Lung microvascular endothelial cell (primary cell): ENCODE measurements at places on chromosomes 6 and 20.

DNA sequence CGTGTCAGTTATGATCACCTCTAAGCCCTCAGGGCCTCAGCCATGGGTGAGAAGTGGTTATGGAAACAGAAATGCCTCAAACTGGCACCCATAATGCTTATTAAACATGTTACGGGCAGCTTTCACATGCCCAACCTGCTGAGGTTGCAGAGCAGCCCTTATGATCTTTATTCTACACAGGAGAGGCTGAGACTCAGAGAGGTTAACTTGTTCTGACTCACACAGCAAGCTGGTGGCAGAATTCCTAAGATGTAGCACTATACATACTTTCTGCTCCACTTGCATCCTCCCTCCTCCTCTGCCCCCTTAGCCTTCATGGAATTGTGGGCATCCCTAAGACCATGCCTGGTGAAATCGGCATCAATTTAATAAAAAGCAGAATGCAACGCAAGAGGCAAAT lies 34.7 kb upstream of the IGF2R start:
- no peak for DNase-seq

- DNase-seq: no peak
These were observed 51.4 kb downstream of the TMEM242 start for GRCh38 chr6:157271911-157272310.

GRCh38 chr20:53793783-53794383 lies 200.2 kb upstream of the ZNF217 start:
- DNase-seq: no peak

GRCh38 chr20:50417023-50417329 lies 93.2 kb upstream of the PTPN1 start:
- DNase-seq: no peak

GRCh38 chr6:579339-579738 lies 77.6 kb downstream of the HUS1B start:
- peak; percentile 37 for DNase-seq

DNA sequence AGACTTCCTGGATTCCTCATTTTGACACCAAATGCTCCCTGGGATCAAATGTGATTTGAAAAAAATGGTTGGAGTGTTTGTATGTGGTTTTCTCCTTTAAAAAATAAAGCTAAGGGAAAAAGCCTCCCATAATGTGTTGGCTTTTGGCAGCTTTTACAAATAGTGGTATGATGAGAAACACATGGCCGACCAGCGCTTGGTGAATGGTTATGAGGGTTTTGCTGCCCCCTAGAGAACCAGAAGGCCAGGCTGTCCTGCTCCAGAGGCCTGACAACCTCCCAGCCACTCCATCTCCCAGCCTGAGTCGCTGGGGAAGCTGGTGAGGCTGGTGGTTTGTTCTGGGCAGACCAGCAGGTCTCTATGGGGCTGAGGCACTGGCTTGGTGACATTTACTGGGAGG lies 69.3 kb downstream of the CLIC5 start:
- DNase-seq: no peak

GRCh38 chr6:109073344-109074132 lies 21.1 kb downstream of the SESN1 start:
- DNase-seq: peak; percentile 71

GRCh38 chr6:119395192-119395591 lies 45.6 kb upstream of the MAN1A1 start:
- no peak for DNase-seq

DNA sequence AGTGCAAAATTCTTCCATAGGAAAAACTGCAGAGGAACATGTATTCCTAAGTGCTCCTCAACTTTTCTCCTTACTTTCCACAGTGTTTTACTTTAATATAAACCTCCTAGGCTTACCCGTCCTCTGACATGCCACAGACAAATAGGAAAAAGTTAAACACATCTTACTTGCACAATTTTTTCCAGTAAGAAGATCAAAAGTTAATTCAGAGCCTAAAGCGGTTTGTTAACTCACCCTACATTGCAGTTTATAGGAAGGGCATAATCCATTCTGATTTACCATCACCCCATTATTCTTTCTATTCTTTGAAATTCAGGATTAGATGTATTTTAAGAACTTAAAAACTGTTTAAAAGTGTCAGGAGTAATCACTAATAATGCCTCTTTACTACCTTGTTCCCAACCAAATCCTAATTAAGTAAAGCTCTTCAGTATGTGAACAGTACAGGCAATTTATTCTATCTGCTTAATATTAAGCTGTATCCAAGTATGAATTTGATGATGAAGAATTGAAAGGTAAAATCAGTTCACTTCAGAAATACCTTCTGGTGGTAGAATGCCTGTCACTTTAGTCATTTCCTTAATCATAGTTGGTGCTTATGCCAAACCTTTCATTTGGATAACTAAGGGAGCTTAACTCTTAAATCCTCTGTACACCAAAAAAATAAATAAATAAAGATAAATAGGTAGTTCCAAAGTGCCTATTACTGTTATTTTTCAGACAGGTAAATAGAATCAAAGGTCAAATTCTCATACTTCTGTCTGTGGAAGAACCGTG lies 292.0 kb downstream of the ALDH8A1 start:
- DNase-seq: peak; percentile 31

DNA sequence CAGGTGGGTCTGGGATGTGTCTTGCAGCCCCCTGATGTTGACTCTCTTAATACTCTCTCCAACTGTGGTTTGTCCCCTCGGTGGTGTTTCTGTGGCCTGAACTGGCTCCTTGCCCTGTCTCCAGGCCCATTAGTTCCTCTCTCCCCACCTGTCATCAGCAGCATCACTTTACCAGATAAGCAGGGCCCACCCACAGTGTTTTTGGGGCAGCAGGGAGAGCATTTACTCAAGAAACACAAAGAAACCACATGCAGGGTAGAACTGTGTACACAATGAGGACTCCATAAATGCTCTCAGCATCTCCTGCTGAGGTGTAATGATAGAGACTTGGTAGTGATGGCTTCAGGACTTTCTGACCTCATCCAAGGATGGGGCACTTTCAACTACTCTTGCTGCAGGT lies 20.2 kb upstream of the MRPS18A start:
- DNase-seq: no peak

GRCh38 chr6:97085772-97086171 lies 161.2 kb downstream of the KLHL32 start:
- DNase-seq: no peak

- DNase-seq: no peak
These were observed 291.3 kb downstream of the OGFRL1 start for GRCh38 chr6:71579902-71580301.

DNA sequence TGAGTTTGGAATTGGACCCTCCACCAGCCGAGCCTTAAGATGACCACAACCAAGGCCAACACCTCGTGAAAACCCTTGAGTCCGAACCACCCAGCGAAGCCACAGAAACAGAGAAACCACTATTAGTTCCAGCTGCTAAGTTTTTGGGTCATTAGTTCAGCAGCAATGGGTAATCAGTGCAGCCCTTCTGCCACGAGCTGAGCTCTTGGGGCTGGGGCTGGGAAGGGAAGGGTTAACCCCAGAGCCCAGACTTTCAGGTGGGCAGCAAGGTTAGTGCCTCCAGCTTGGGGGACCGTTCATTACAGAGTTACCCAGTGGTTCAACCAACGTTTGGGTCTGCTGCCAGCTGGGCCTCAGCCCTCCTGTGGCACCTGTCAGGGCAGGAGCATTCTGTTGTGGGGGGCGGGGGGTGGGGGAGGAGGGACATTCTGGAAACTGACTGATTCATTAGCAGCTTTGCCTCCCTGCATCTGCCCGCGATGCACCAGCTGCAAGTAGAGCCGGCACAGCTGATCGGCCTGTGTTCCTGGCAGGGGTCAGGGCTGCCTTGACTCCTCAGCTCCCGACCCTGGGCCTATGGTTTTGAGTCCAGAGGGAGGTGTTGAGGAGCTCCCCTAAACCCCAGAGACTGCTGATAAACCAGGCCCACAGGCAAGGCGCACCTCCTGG lies 52.7 kb downstream of the TGM2 start:
- DNase-seq: no peak

GRCh38 chr6:114281496-114281895 lies 61.3 kb downstream of the HS3ST5 start:
- DNase-seq: no peak

- no peak for DNase-seq
These were observed 110.4 kb downstream of the MYB start for GRCh38 chr6:135291288-135292076.

GRCh38 chr6:118188561-118188960 lies 281.5 kb downstream of the SLC35F1 start:
- DNase-seq: no peak

- no peak for DNase-seq
These were observed 42.9 kb downstream of the BCAS4 start for GRCh38 chr20:50837532-50838321.

GRCh38 chr6:156449569-156449968 lies 327.6 kb upstream of the ARID1B start:
- DNase-seq: no peak

DNA sequence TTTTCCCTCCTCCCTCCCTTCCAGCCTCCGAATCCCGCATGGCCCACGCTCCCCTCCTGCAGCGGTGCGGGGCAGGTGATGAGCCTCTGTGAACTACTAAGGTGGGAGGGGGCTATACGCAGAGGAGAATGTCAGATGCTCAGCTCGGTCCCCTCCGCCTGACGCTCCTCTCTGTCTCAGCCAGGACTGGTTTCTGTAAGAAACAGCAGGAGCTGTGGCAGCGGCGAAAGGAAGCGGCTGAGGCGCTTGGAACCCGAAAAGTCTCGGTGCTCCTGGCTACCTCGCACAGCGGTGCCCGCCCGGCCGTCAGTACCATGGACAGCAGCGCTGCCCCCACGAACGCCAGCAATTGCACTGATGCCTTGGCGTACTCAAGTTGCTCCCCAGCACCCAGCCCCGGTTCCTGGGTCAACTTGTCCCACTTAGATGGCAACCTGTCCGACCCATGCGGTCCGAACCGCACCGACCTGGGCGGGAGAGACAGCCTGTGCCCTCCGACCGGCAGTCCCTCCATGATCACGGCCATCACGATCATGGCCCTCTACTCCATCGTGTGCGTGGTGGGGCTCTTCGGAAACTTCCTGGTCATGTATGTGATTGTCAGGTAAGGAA lies at the start of gene OPRM1:
OPRM1 (plus strand) TSS at position 10 of the 612 bp plus-strand sequence; CDS start at position 315, 305 bp downstream.
- peak; percentile 11 for DNase-seq

DNA sequence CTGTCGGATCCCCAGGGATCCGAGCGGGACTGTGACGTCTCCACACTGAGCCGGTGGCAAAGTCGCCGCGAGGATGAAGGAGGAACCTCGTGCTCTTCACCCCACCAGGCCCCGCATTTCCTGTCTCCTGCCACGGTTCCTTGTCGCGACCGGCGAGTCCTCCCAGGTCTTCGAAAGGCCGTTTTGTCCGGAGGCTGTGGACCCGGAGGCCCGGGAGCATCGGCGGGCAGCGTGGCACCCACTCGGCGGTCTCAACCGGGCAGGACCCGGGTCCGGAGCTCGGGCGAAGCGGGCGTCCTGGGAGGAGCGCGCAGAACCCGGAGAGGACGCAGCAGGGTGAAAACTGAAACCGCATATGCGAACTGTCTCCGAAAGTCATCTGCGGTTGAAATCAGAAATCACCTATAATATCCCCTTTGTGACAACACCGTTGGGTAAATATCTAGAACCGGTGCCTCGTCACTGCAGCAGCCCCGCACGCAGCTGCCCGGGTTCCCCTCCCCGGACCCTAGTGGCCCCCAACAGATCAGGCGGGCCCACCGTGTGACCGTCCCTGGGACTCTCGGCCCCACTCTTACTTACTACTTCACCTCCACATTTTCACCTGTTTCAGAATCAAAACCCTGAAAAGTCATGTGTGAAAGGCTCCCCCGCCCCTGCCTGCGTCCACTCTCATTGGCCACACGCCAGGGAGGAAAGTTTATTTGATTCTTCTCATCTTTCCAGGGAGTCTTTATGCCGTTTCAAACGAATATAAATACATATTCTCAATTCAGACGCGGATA lies 3.1 kb upstream of the ULBP2 start:
- no peak for DNase-seq

GRCh38 chr6:71481801-71482200 lies 193.2 kb downstream of the OGFRL1 start:
- DNase-seq: no peak

GRCh38 chr20:40159276-40159675 lies 529.8 kb downstream of the MAFB start:
- no peak for DNase-seq

DNA sequence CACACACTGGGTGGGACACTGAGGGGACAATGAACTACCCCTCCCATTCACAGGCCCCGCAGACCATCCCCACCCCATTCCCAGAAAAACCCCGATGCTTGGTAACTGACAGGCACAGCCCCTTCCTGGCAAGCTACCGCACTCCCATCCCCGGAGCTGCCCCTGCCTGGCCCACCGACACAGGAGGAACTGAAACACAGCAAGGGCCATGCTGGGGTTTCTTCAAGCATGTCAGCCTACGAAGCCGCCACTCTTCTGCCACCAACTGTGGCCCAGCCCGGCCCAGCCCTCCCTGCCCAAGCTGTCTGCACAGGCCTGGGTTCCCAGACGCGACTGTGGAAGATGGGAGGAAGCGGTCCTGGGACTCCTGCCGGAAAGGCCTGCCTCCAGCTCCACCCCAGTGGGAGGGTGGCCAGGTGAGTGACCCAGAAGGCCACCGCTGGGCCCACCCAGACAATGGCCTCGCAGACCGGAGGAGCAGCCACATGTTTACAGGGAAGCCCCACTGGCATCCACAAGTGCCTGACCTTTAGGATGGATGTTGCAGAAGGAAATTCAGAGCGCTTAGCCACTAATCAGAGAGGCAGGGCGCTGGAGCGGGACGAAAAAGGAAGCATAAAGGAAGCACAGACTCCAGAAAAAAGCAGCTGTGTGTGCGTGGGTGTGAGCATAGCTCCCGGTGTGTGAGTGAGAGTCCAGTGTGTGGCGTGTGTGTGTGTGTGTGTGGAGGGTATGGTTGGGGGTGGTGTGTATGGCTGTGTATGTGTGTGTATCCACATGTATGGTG lies 91.6 kb downstream of the PRND start:
- DNase-seq: peak; percentile 38

GRCh38 chr6:40640599-40641227 lies 53.5 kb upstream of the LRFN2 start:
- no peak for DNase-seq

DNA sequence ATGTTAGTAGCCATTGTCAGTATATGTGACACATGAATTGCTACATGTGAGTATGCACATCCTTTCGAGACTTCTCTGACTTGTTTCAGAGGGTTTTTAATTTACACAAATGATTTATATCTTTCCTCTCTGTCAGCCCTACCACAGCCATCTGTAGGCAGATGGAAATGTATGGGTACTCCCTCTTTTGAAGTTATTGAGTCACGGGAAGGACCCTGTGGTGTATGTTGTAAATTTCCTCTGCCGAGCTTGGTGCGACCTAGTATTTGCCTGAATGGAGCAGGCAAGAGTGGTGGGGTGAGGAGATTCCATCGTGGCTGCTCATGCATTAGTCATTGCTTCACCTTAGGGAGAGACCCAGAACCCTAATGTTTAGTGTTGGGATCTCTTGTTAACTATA lies 171.9 kb downstream of the JARID2 start:
- DNase-seq: no peak

- peak; percentile 74 for DNase-seq
These were observed 768.4 kb downstream of the TFAP2A start for GRCh38 chr6:9646342-9647070.

DNA sequence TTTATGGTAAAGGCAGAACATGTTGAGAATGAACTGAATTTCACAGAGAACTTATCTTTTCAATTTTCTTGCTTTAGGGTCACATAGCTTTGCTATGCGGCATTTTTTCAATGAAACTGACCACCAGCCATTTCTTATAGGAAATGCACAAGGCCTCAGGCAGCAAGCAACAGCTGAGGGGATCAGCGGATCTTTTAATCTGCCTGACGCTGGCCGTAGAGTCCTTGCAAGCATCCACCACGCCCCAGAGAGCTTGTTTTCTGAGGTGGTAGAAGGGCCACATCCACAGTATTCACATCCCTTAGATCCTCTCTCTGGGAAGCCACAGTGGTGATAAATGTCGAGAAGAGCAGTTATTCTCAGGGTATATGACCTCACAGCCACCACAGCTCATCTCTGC lies 34.3 kb downstream of the FLRT3 start:
- DNase-seq: no peak
